ENCODE measurements at places on chromosomes 2 and 18. TPM values are rescaled to one million over a fixed set of nuclear protein-coding genes. Genes with fewer than 3 reads are reported as not detected.

Gene WDR75
- total RNA-seq: 59.9 TPM

Gene UGT1A7
- not detected for total RNA-seq

Gene ZNF521
- 13.1 TPM for total RNA-seq

Gene ATP6V1C2
- total RNA-seq: under 0.01 TPM

Gene CNDP2
- total RNA-seq: 43.7 TPM

Gene GREB1
- total RNA-seq: 0.83 TPM

Gene INHA
- not detected for total RNA-seq

Gene GATA6
- total RNA-seq: 69.8 TPM

Gene ASNSD1
- total RNA-seq: 64.5 TPM

Gene INPP5D
- total RNA-seq: 2.4 TPM

Gene FABP1
- not detected for total RNA-seq

All from smooth muscle cell of the umbilical artery (primary cell).